ENCODE measurements at places on chromosomes 5 and 9.

GRCh38 chr5:2335733-2336515 is 415.6 kb downstream of the IRX2 start:
- DNase-seq, result no peak

DNA sequence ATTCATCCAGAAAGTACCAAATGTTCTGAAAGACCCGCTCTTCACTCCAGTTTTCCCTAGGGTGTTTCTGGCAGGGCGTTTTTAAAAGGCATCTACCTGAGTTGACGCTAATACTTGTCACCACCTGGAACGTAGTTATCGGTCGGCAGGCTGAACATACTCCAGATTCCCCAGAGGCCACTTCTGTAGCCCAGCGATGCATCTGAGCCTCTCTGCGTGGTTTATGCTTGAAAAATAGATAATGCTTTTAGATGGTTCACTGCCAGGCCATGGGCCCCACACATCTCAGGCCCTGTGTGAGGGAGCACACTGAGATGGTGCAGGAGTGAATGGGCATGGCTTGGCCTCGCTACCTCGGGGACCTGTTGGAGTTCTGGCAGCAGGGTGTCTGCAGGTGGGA is 33.0 kb upstream of the NCS1 start:
- DNase-seq, result no peak

- DNase-seq, result no peak
These were observed 28.9 kb upstream of the LPCAT1 start for GRCh38 chr5:1552521-1553255.

- DNase-seq, result no peak
These were observed 493.4 kb upstream of the COX7C start for GRCh38 chr5:86124333-86124732.

DNA sequence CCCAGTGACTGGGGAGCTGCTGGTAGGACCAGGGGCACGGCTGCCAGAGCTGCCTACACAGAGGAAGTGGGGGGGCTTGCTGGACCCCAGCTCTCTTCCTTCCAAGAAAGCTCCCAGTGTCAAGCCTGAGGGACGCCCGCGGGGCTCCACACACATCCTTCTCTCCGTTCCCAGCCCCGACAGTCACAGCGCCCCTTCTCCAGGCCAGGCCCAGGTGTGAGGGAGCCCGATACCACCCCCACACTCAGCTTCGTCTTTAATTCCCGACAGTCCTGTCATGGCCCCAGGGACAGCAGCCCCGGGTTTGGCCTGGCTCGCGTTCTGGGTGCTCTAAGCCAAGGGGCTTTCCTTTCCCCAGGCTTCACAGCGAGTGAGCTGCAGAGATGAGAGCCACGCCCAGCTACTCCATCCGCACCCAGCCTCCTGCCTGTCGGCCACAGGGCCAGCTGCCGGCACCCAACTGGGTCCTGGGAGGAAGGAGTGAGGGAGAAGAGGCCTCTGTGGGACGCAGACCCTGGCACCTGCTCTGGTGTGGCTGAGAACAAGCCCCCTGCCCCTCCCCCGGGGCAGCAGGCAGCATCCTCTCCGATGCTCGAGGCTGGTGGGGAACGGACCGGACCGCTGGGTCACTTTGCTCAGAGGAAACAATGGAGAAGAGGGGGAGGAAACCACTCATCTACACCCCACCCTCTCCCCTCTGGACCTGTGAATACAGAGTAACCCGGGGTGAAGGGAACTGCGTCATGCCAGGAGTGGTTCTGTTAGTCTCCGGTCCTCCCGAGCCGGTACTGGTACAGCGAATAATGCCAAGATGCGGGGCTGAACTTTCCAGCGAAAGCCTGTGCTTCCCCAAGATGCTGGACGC is 53.9 kb upstream of the PHYKPL start:
- no peak for DNase-seq

DNA sequence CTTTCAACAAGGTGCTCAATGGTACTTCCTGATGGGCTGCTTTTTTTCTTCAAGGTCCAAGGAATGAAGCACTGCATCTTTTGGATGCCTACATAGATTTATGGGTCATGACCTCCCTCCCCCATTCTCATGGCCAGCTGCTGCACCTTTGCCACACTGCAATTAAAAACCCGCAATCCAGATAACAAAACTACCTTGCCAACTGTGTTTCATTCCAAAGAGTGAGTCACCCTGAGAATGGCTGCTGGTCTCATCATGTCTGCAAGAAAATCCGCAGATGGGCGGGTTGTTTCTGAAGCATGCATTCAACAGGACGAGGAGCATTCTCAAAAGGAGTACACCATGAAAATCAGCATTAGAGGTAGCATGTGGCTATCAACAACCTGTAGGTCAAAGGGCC is 139.8 kb downstream of the ELAVL2 start:
- DNase-seq, result no peak

- no peak for DNase-seq
These were observed 29.1 kb upstream of the PLCXD3 start for GRCh38 chr5:41539454-41539853.

DNA sequence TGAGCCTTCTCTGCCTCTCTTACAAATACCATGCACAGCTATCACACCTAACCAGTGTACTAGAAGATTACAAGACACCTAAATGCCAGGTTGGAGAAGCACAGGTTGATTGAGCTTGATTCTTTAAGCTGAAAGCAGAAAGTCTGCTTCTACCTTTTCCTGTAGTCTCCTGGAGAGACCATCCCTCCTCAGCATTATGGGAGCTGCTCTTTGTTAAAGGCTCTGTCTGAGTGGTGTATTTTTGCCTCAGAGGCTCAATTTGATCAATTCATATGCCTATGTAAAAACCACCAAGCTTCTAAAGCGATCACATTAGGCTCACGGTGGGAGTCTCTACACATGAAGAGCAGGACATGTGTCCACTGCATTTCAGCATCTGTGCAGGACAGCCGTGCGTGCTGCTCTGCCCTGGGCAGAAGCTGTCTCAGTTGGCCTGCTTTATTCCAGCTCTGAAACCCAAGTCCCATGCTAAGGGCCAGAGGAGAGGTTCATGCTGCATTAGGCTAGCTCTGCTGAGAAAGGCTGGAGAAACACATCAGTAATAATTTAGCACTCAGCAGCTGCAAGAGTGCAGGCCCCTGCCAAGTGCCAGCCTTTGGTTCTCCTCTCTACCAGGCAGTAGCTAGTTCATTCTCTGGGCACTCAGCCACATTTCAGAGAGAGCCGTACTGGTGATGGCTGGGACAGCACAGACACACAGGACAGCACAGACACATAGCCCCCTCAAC is 41.7 kb downstream of the TMEM167A start:
- DNase-seq, result no peak

- DNase-seq, result no peak
These were observed 12.3 kb downstream of the F2RL1 start for GRCh38 chr5:76831110-76831452.

GRCh38 chr5:149391524-149391923 is 12.4 kb upstream of the IL17B start:
- no peak for DNase-seq

GRCh38 chr5:75265731-75266130 is 29.1 kb upstream of the ANKRD31 start:
- DNase-seq, result no peak

- no peak for DNase-seq
These were observed 26.4 kb downstream of the MARCHF3 start for GRCh38 chr5:127003798-127004495.

GRCh38 chr9:13142776-13143175 is 136.7 kb downstream of the MPDZ start:
- DNase-seq, result no peak

DNA sequence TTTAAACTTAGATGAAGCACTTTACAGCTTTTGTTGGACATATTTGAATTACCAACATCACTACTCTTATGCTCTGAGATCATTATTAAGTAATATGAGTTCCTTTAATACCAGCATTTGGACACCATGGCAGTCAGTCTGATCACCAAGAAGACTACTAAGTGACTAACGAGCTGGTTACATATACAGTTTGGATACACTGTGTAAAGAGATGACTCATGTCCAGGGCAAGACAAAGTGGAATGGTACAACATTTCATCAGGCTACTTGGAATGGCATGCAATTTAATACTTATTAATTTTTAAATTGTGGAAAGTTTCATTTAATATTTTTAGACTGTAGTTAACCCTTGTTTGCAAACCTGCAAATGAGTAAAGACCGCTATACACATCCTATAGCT is 237.4 kb upstream of the PRDM9 start:
- no peak for DNase-seq
